Stimulated activated CD8-positive, alpha-beta memory T cell treated with anti-CD3 and anti-CD28 coated beads, Interleukin-4, amount 100 ng/mL, for 1 hour (primary cell): ENCODE measurements at places on chromosomes 13 and 19.
A peak's percentile ranks its signal among the peaks of the same experiment; 100 is the strongest.

GRCh38 chr19:5974721-5975387, 3.1 kb downstream of the RANBP3 start:
- no peak for DNase-seq

GRCh38 chr19:4910594-4911281, 1.4 kb downstream of the UHRF1 start:
- no peak for DNase-seq

DNA sequence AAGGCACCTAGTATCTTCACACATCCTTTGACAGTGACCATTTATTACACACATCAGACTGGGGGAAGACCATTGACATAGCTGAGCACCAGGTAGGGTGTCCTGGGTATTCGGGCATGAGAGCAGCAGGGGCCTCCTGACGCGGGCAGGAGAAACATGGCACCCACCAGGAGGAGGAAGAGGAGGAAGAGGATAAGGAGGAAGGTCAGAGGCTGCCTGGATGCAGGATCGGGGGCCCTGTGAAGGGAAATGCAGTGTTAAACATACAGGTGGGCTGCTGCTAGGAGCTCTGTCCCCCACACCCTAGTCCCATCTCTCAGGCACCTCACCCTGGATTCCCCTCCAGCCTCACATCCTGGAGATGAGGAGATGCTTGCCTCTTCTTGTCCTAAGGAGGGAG, 5.3 kb downstream of the SYNE4 start:
- no peak for DNase-seq

- no peak for DNase-seq
These were observed 27.9 kb downstream of the PAN3 start for GRCh38 chr13:28166257-28166656.

- DNase-seq: no peak
These were observed 811 bp upstream of the PRMT1 start for GRCh38 chr19:49676136-49676783.

- peak; percentile 63 for DNase-seq
These were observed 27.7 kb downstream of the MEIS3 start for GRCh38 chr19:47391510-47392223.

DNA sequence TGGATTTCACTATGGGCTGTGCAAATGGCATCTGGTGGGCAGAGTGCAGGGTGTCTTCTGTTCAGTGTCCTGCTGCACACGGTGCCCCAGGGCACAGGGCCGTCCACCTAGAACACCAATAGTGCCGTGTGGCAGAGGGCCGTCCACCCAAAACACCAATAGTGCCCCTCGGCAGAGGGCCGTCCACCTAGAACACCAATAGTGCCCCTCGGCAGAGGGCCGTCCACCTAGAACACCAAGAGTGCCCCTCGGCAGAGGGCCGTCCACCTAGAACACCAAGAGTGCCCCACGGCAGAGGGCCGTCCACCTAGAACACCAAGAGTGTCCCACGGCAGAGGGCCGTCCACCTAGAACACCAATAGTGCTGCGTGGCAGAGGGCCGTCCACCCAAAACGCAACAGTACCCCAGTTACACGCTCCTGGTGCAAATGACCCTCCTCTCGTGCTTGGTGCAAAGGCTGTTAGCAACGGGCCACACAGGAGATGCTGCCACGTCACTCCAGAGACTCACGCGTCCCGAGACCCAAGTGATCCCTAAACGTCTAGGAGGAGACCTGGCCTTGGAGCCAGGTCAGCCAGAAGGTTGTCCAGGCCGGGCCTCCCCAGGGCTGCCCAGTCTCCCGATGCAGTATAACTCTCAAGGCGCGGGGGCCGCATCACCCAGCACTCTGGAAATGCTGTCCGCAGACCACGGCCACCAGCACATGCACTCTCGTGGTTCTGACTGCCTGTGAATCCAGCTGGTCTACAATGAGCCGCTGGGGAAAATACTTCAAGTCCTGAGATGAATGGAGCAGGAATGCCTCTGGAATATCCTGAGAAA, 51.5 kb downstream of the RASA3 start:
- no peak for DNase-seq

GRCh38 chr19:32876236-32876918, 6.8 kb upstream of the SLC7A9 start:
- DNase-seq: no peak
